ENCODE measurements at places on chromosomes 12 and 14. TPM values are rescaled to one million over a fixed set of nuclear protein-coding genes. Genes with fewer than 3 reads are reported as not detected.

GRCh38 chr14:95544588-95544987 lies 9.7 kb downstream of the GLRX5 start:
- no peak for DNase-seq

- no peak for DNase-seq
Observed at GRCh38 chr12:68784015-68784414, 24.0 kb upstream of the MDM2 start.

DNA sequence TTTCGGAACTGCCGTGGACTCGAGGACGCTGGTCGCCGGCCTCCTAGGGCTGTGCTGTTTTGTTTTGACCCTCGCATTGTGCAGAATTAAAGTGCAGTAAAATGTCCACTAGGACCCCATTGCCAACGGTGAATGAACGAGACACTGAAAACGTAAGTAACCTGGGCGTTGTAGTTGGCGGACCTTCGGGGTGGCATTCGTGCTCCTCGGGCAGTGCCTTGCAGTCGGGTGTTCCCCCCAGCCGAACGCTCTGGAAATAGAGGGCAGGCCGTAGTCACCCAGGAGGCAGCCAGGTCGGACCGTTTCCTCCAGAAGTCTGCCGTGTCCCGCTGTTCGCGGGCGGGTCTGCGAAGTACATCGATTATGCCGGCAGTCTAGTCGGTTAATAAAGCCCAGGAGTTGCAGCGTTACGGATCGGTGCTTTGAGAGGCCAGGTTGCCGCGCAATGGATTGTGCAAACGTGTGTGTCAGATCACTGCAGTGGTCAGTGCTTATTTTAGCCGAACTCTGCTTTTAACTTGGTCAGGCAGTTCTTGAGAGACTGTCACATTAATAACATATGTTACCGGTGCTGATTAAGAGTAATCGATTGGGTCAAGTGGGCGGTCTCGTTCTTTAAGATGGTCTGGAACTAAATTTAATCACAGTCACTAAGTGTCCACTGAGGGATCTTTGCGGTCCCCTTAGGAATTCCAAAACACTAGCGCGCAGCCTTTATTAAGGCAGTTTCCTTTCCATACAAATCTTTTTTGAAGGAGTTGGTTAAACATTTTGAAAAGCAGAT lies 906 bp downstream of the MARK3 start:
- peak; percentile 32 for DNase-seq

DNA sequence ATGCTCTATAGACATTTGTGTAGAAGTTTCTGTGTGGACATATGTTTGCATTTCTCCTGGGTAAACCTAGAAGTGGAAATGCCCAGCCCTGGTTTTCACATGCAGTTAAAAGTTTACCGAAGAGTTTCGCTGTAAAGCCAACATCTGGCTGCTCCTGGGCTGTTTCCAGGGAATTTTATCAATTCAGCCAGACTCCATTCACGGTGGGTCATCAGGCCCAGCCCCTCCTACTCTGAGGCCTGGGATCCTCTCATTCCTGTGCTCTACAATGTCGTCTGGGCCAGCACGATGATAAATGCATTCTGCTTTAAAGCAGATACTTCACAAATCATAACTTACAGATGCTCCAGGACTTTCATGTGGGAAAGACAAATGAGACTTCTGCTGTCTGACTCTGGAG lies 7.1 kb downstream of the NUAK1 start:
- no peak for DNase-seq

GRCh38 chr12:18798535-18799361 lies 60.8 kb downstream of the CAPZA3 start:
- DNase-seq = no peak

DNA sequence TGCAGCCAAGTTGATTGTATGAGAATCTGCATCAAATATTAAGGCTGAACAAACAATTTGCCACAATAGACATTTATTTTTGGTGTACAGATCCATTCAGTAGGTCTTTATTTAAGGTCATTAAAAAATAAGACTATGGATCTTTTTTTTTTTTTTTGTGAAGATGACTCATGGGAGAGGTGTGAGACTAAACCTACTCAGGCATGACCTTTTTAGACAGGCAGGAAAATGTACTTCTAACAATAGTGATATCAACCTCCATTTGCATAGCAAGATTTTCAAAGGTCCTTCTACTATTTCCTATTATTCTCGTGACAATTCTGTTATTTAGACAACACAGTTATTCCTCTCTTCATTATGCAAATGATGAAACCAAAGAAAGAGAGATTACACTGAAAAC lies 39.9 kb upstream of the PTPRR start:
- DNase-seq = no peak

DNA sequence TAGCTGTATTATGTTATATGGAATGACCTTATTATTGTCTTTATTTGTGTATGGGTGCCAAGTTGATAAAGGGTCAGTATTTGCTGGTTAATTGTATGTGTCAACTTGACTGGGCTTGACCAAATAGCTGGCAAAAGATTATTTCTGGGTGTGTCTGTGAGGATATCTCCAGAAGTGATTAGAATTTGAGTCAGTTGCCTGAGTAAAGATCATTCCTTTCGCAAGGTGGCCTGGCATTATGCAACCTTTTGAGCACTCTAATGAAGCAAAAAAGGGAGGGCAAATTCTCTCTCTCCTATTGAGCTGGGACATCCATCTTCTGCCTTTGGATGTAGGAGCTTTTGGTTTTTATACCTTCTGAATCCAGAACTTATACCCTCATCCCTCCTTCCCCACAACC lies 82.2 kb downstream of the ATXN7L3B start:
- no peak for DNase-seq

DNA sequence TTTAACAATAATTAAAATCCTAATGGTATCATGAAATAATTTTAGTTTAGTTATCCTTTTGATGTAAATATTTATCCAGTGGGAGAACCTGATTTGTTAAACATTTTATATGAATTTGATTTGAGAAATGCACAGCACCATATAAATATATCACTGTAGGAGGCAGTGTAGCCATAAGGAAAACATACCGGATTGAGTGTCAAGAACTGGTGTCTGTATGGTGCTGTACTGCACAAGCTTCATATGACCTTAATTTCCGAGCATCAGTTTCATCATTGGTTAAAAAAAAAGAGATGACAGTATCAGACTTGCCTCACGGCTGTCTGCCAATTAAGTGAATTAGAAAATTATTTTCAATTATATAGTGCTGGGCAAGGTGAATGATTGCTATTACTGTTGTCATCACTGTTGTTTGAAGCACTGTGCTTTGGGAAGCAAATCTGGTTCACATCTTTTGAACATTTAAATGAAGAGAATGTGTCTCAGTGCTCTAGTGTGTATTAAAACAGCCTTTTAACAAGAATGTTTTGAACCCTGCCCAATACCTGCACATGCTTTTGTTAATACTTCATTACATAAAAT lies 72.1 kb downstream of the TMTC2 start:
- no peak for DNase-seq

DNA sequence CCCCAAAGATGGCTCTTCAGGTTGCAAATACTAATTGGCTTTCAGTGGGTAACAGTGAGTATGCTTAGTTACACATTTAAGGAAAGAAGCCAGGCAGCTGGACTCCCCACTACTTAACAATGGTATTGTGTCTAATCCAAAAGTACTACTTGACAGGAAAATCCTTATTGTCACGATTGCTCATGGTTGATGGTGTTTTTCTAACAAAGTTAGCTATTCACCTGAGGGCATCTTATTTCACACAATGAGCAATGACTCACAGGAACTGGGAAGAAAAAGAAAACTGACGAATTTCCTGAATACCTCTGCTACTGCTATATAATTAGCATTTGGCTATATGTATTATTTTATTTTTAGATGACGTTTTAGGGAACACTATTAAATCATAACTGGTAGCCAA lies 33.4 kb upstream of the ALG10 start:
- peak; percentile 82 for DNase-seq

DNA sequence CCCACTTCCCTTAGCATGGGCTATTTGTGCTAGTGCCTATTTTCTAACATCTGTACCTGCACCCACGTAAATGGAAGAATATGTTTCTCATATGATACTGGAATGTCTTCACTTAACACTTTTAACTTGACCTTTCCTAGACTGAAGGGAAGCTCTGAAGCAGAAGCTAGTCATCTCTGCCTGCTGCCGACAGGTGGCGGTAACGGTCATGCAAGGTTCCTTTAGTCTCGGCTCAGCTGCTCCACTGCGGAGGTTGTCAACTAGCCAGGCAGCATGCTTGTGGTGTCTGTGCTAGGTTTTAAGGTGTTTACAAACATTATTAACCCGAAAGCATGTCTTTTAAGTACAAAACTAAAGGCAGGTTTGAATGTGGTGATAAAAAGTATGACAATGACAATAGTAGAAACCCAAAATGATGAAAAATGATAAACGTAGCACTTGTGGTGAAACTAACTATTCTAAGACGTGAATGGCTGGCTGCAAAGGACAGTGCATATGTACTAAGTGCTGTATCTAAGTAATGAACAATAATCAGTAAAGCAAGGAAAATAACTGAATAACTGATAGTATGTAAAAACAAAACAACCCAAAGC lies 117.2 kb downstream of the GRIN2B start:
- peak; percentile 47 for DNase-seq

DNA sequence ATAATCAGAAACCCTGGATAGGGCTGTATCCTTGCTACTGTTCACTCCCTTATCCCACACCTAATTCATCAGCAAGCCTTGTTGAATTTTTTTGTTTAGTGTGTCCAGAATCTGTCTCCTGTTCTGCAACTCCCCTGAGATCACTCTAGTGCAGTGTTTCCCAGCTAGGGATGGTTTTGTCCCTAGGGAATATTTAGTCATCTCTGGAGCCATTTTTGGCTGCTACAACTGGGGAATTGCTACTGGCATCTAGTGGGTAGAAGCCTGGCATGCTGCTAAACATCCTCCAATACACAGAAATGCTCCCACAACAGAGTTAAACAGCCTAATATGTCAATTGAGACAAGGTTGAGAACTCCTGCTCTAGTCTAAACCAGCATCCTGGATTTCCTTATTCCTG lies 248.0 kb downstream of the NPAS3 start:
- DNase-seq = no peak

DNA sequence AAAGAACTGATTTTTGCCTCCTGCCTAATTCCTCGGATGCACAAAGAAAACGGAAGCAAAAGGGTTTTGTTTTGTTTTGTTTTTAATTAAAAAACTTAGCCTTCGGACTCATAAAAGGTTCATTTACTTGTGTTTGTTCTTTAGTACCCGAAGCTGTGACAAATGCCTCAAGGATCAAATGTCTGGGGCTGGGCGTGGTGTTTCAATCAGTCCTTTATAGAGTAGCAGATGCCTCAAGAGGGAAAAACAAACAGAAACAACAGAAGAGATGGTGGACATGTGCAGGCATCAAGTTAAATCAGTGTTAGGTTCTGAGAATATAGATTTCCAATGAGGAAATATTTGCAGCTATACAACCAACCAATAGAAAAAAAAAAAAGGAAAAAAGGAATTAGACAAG lies 1.6 kb upstream of the WIF1 start:
- DNase-seq = peak; percentile 2

- DNase-seq = peak; percentile 65
Observed at GRCh38 chr14:54894995-54895394, 7.6 kb downstream of the GCH1 start.

GRCh38 chr12:54891717-54892478 lies 37.6 kb downstream of the MUCL1 start:
- DNase-seq = no peak

GRCh38 chr14:40280652-40281051 lies 848.4 kb upstream of the FBXO33 start:
- DNase-seq = peak; percentile 1

DNA sequence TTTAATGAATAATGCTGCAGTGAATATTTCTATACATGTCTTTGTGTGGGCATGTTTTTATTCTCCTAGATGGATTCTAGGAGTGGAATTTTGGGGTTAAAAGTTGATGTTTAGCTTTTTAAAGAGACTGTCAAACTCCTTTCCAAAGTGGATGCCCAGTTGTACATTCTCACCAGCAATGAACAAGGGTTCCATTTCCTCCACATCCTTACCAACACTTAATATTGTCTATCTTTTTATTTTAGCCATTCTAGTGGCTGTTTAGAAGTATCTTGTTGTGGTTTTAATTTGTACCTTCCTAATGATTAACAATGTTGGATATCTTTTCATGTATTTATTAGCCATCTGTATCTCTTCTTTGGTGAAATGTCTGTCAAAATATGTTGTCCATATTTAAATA lies 109.8 kb downstream of the SMOC1 start:
- DNase-seq = no peak

- DNase-seq = no peak
Observed at GRCh38 chr12:23576372-23576771, 373.1 kb downstream of the SOX5 start.

DNA sequence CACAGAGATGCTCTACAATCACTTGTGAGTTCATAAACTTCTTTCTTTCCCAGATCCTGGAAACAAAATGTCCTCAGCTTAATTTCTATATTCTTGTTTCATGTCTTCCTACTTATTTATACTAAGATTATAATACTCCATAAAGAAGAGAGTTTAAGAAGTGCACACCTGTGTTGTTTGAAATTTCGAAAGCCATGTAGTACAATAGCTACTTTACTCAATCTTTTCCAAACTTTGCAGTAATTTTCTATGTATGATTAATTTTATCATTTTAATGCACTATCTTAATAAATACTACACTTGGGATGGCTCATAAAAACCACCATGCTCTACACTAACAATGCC lies 300 bp upstream of the TTC5 start:
- DNase-seq = no peak

GRCh38 chr14:106080922-106081321 lies 554.5 kb downstream of the TMEM121 start:
- DNase-seq = no peak

DNA sequence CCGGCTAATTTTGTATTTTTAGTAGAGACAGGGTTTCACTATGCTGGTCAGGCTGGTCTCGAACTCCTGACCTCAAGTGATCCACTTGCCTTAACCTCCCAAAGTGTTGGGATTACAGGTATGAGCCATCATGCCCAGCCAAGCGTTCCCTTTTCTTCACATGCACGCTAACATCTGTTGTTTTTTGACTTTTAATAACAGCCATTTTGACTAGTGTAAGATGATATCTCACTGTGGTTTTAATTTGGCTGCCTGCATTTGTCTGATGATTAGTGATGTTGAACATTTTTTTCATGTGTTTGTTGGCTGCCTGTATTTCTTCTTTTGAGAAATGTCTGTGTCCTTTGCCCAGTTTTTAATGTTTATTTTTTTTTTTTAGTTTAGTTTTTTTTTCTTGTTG lies 10.2 kb upstream of the YARS2 start:
- peak; percentile 68 for DNase-seq

- peak; percentile 4 for DNase-seq
Observed at GRCh38 chr14:20799892-20800544, 2.6 kb downstream of the RNASE1 start.

The SOAT2 gene
- 0.22 TPM for total RNA-seq

The BLTP3B gene
- 18.5 TPM for total RNA-seq

The GNG2 gene
- 14.7 TPM for total RNA-seq

The RERG gene
- total RNA-seq = not detected

The PTGR2 gene
- 3.8 TPM for total RNA-seq

The SIRT4 gene
- total RNA-seq = 7.4 TPM

The ADAMTS20 gene
- not detected for total RNA-seq

The PIWIL1 gene
- total RNA-seq = not detected

The ING4 gene
- 37.8 TPM for total RNA-seq

The SIX6 gene
- total RNA-seq = not detected

The AICDA gene
- total RNA-seq = not detected

Measured in M059J (cell line).